Right hindlimb (tissue), 1 donor: ENCODE measurements at places on chromosomes 3 and 15.

- DNase-seq = no peak
Measured at GRCh38 chr15:69780374-69780773, 317.3 kb downstream of the TLE3 start.

DNA sequence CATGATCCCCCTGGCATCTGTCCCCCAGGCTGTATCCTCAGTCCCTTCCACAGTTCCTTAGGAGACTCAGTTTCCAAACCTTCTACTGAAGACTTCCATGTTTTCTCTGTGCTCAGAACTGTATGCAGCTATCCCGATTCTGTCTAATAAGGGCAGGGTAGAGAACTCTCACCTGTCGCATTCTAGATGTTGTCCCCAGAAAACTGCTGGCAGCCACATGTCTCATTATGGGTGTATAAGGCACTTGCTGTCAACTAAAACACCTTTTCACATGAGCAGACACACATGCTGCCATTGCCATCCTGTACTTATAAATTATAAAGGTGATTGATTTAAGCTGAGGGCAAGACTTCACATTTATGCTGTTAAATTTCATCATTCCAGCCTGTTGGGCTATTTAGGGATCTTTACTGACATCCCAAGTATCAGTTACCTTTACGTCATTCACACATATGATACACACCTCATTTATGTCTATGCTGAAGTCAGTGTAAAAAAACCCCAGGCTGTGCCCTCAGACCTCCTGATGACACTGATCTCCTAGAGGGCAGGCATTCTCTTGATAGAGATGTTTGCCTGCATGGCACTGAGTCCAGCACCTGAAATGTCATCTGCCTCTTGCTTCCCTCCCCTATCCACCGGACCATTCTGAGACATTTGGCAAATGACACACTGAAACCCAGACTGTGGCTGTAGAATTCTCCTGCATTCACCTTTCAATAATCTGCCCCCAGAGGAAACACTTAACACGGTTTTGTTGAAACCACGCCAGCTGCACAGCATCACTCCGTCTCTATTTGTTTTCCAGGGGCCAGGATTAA lies 35.8 kb downstream of the BTD start:
- no peak for DNase-seq

DNA sequence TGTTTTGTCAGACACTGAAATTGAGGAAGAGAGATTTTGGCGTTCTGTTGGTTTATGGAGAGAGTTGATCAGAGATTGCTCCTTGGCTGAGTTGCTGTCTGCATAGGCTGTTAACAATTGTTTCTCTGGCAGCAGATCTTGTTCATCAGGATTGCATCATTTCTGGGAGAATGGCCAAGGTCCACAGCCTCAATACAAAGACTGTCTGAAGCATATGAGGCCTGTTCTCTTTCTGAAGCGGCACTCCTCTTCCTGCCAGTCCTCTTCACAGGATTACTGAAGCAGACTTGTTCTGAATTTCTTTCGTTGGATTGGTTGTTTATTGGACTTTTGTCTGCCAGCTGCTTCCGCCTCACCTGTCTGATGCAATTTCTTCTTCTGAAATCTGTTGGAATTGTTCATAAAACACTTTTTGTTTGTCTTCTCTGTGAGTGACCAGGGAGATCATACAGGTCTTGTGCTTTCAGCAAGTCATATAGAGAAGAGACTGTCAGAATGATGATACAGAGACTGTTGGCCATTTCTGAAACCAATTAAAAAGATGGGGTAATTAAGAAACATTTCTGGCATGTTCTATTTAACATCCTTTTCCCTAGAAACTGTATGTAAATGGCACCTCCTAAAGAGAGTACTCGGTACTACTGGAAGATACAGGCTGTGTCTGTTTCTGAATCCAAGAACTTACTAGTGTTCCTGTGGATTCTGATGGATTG lies 25.5 kb downstream of the SETD5 start:
- peak; percentile 93 for DNase-seq

DNA sequence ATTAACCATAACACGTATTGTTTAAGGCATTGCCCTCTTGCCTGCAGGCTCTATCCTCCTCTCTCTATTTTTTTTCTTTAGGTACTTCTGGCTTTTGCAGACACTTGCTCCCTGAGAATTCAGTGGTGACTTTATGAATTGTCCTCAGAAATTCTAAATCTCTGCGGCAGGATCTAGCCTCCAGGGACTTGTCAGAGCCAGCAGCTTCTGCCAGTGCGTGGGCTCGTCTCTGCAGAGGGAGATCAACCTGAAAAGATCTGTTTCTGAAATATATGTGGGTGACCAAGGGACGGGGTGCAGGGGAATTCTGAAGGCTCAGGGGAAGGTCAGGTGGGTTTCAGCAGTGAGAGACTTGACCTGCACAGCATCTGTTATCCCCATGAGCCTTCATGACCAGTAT lies 326.1 kb upstream of the LRRFIP2 start:
- no peak for DNase-seq

GRCh38 chr15:63971904-63972303 lies 74.4 kb downstream of the DAPK2 start:
- DNase-seq = no peak

GRCh38 chr15:69755551-69756310 lies 303.1 kb downstream of the RPLP1 start:
- DNase-seq = no peak

DNA sequence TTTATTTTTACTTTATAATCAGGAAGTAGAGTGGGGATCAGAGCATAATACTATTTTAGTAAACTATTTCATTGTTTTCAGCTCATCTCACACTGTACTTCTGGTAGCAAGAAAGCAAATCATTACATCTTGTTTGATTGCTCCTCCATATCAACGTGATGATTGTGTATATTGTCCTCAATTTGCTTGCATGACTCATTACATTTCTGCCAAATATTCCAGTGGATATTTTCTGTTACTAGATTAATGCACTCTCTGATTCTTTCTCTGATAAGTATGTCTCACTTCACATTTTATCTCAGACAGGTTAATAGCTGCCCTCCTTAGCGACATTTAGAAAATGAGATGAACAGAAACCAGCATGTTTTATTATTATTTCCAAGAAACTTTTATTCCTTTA lies 1145.3 kb downstream of the OTOL1 start:
- no peak for DNase-seq

DNA sequence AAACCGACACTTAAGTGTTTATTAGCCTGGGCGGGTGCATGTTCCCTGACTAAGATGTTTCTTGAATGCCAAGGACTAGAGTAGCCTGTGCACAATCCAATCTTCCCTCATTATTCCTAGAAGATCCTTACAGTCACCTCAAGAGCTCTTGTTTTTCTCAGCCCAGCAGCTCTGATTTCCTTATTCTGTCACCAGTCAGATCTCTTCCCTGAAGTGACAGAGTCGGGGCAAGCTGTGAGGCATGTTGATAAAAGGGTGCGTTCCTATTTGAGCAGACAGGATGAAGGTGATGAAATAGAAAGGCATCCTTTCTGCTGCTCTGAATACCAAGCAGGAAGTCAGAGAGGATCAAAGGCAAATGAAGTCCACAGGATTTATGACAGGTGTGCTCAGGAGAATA lies 125.6 kb upstream of the MCTP2 start:
- DNase-seq = no peak

DNA sequence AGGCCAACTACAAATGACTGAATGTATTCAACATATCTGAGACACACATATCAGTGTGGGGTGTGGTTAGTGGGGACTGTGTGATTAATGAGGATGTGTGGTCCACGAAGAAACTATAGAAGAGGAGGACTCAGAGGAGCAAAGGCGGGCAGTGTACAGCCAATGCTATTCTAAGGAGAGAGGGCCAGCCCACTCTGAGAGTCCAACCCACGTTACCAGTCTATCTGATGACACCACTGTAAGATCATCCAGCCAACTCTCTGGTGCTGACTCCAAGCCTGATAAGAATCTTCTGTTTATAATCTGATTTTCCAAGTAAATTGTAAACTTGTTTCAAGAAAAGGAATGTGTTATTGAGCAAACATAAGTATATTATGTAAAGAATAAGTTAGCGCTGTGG lies 47.2 kb downstream of the MCF2L2 start:
- no peak for DNase-seq

- DNase-seq = no peak
Measured at GRCh38 chr3:97680210-97680609, 84.3 kb upstream of the ARL6 start.

DNA sequence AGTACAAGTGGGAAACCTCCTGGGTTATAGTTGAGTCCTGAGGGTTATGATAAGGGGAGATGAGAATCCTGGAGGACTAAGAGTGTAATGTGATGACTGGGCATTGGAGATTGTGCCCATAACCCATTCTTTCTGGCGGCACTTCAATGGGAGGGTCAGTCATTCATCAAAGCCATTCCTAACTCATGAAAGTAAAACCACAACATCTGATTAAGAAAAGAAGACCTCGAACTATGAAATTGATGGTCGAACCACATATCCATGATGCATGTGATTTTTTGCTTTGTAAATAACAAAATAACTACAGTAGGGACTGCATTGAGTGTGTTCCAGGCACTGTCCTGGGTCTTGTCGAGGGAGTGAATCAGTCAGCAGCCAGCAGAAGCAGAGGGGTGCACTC lies 215.1 kb downstream of the SHQ1 start:
- DNase-seq = no peak

- DNase-seq = no peak
Measured at GRCh38 chr3:10198761-10199649, 34.3 kb downstream of the IRAK2 start.

- DNase-seq = no peak
Measured at GRCh38 chr15:43294091-43294706, 27.5 kb upstream of the TGM5 start.

DNA sequence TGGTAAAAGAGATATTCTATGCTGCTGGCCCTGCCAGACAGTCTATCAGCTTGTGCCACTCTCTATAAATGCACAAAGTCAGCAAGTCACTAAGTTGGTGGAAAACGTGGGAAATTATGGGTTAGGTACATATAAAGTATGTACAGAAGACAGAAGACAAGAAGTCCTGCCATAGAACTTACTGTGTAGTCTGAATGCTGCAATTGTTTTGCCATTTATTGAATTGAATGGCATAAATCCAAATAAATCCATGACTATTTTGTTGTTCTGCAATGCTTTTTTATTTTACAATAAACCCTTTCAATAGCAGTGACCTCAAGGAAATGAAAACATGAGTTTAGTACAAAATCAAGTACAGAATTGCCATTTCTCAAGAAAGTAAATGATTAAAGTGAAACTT lies 34.1 kb upstream of the TM4SF1 start:
- DNase-seq = no peak

DNA sequence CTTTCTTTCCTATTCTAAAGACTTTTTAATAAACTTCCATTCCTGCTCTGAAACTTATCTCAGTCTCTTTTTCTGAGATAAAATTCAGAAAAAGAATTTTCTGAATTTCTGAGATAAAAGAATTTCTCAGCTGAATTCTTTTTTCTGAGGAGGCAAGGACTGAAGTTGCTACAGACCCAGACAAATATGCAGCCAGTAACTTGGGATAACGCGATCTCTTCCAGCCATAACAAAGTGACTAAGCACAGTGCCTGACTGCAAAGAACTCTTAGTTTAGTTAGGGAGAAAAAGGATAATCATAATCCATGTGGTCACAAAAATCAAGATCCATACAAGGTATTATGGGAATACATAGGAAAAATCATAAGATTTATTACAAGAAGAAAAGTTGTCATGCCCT lies 222.0 kb upstream of the GAP43 start:
- DNase-seq = no peak

DNA sequence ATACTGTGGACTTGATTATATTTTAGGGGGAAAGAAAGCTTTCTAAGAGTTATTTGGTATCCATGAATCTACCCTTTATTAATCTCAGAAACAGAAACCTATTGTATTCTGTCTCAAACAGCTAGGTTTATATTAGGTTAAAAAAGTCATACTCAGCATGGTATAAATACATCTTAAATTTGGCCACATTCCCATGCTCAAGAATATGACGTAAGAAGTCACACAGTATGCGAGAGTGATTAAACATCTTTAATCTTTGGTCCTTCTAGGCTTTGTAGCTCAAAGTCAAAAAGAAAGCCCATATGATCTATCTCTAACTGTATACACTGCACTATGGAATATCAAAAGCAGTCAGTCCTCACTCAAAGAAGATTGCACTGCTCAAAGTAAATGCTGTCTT lies 131.4 kb downstream of the EPHA3 start:
- no peak for DNase-seq

GRCh38 chr3:23319366-23320312 lies 116.5 kb downstream of the UBE2E2 start:
- DNase-seq = no peak

DNA sequence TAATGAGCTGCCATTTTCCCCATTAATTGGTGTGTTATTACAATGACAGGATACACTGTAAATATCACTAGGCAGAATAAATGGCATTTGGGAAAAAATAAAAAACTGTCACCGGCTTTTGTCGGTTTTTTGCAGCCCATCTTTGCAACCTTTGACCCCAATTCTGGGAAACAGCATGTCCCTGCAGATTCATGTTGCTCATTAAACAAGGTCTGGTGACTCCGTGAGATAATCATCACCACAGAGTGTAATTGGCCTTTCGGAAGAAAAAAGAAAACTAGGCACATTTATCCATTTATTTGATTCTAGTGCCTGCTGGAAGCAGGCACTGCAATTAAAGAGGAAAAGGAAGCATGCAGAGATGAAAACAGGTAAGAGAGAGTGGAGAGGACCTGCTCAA lies 64.5 kb downstream of the TRAT1 start:
- DNase-seq = no peak

- DNase-seq = no peak
Measured at GRCh38 chr3:135690664-135691063, 274.9 kb upstream of the PPP2R3A start.

GRCh38 chr3:121883507-121883906 lies 10.7 kb upstream of the SLC15A2 start:
- no peak for DNase-seq

GRCh38 chr3:14304101-14305045 lies 98.0 kb upstream of the SLC6A6 start:
- no peak for DNase-seq
